Upper lobe of left lung (tissue), 6 donors: ENCODE measurements at places on chromosomes 1 and 21. TPM values are rescaled to one million over a fixed set of nuclear protein-coding genes. Genes with fewer than 3 reads are reported as not detected.

The APOBEC4 gene
- total RNA-seq, result 0.20 TPM

The KRTAP20-3 gene
- total RNA-seq, result not detected

The PEX19 gene
- total RNA-seq, result 32.5 TPM

The SMIM11 gene
- 8.7 TPM for total RNA-seq

The IL12RB2 gene
- 0.74 TPM for total RNA-seq

The RGS8 gene
- total RNA-seq, result not detected

The CCDC181 gene
- total RNA-seq, result 3.7 TPM

The UBASH3A gene
- total RNA-seq, result 1.4 TPM

The CACNA1S gene
- total RNA-seq, result not detected

The PTGS2 gene
- 5.3 TPM for total RNA-seq

The CDKN2C gene
- 12.7 TPM for total RNA-seq

The CA6 gene
- total RNA-seq, result not detected

The POU3F1 gene
- not detected for total RNA-seq

The USH2A gene
- total RNA-seq, result 0.11 TPM

The DPH5 gene
- 25.2 TPM for total RNA-seq
